Activated CD4-positive, alpha-beta T cell treated with anti-CD3 and anti-CD28 coated beads for 24 hours (primary cell): ENCODE measurements at places on chromosomes 1 and 21.
A peak's percentile ranks its signal among the peaks of the same experiment; 100 is the strongest.

GRCh38 chr1:234929369-234929768 lies 199.3 kb downstream of the TOMM20 start:
- no peak for DNase-seq

DNA sequence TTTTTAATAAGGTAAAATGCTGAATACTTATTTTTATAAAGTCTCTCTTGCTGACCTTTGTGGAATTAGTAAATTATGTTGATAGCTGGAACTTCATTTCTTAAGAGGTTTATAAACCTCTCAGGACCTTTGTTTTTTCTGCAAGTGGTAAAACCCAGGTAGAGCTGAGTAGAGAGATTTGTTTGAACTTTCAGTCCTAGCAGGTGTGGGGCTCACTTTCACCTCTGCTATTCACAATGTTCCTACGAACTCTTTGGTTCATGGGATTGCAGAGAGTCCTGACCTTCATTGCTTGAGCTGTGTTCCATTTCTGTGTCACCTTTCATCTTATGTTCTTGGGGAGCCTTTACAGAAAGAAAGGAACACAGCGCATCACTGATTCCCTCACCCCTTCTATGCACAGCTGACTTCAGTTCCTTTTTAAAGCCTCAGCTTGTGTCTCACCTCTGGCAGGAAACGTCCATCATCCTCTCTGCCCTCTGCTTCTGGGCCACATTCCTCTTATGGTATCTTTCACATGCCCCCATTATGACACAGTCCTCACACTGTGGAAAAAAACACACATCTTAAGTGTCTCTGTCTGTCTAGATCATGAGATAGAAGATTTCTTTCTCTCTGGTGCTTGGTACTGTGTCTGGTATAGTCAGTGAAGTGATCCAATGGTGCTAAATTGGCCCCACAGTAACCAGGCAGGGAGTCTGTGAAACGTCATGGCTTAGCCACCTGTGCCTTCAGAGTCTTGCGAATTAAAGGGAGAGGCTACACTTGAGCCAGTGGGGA lies 262.5 kb upstream of the B3GALT2 start:
- no peak for DNase-seq

- DNase-seq: no peak
Observed at GRCh38 chr1:229186373-229187056, 84.4 kb upstream of the RAB4A start.

GRCh38 chr1:41455479-41456332 lies 28.8 kb downstream of the EDN2 start:
- DNase-seq: no peak

GRCh38 chr1:6298530-6298929 lies 37.6 kb upstream of the GPR153 start:
- DNase-seq: no peak

DNA sequence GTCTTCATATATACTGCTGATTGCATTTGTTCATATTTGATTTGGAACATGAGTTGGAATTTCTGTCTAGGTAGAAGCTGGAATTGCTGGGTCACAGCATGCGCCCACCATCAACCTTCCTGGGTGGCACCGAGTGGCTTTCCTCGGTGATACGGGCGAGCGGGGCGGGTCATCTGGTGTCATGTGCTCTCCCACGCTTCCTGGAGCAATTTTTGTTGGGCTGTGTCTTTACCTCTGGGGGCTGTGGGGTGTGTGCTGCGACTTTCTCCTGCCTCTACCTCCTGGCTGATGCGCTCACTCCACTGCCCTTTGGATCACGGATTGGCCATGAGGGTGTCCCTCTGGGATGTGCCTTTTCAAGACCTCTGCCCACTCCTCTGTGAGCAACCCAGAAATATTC lies 108.7 kb upstream of the COL6A1 start:
- no peak for DNase-seq

- DNase-seq: no peak
Observed at GRCh38 chr1:64518692-64519481, 49.0 kb downstream of the CACHD1 start.

DNA sequence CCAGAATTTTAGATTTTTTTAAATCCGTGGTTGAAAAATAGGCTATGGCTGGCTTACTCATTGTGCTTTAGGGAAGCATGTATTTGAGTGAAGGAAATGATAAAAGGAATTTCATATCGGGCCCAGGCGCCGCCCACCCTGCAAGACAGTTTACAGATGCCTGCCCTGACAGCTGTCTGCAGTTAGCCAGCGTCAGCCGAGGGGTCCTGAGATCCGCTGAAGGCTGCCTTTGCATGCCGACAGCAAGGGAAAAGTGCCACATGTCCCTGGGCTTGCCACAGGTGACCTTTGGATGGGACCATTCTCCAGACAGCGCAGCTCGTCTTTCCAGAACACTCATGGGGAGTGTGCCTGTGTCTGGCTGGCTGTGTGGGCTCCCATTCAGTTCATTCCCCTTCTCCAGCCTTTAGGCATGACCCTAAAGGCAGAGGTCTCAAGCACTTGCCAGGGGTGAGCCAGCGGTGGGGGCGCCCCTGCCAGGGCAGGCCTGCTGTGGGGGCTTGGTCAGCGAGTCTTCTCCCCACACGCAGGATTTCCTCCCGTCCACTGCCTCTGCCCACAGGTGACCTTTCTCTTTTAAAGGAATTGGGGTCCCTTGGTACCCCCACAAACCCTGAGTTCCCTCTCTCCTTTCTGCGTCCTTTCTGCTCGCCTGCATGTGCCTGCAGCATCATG lies 46.1 kb upstream of the TRAPPC10 start:
- DNase-seq: no peak

- peak; percentile 41 for DNase-seq
Observed at GRCh38 chr1:212630158-212630900, 21.8 kb downstream of the ATF3 start.

DNA sequence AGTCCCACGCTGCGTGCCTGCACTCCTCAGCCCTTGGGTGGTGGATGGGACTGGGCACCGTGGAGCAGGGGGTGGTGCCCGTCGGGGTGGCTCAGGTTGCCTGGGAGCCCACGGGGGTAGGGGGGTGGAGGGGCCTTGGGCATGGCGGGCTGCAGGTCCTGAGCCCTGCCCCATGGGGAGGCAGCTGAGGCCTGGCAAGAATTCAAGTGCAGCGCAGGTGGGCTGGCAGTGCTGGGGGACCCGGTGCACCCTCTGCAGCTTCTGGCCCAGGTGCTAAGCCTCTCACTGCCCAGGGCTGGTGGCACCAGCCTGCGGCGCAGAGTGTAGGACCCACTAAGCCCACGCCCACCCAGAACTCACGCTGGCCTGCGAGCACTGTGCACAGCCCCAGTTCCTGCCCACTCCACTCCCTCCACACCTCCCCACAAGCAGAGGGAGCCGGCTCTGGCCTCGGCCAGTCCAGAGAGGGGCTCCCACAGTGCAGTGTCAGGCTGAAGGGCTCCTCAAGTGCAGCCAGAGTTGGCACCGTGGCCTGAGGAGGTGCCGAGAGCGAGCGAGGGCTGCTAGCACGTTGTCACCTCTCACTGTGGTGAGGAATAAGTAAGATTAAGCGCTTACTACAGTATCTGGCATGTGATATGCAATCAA lies 12.8 kb downstream of the TNNI3K start:
- no peak for DNase-seq

- no peak for DNase-seq
Observed at GRCh38 chr1:96995351-96995750, 273.8 kb downstream of the PTBP2 start.

DNA sequence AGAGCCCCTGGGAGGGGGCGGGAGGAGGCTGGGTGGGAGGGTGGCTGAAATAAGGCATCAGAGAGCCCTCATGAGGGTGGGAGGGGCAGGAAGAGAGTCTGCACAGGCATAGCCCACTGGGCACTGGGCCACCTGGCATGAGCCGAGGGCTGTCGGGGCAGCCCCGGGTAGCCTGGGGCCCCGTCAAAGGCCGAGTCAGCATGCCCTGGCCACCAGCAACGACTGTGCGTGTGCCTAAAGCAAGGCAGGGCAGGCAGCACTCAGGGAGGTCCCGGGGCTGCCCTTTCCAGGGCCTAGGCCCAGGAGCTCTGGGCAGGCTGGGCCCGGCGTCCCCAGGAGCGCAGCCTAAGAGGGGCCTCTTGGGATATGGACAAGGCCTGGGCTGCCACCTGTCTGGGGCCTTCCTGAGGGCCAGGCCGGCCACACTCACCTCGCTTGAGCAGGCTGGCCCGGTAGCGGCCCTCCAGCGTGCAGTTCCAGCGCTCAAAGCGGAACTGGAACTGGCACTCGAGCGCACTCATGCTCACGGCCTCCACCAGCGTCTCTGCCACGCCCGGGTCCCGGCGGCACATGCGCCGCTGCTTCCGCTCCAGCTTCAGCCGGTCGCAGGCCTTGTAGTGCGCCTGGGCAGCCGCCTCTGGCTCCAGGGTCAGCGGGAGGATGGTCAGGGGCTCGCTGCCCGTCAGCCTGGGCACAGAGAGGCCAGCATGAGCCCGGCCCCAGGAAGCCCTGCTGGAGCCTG lies 22.7 kb downstream of the WNT9A start:
- DNase-seq: no peak
